Activated CD4-positive, alpha-beta T cell treated with anti-CD3 and anti-CD28 coated beads for 4 hours (primary cell): ENCODE measurements at places on chromosomes 7 and 10.

- DNase-seq = no peak
Observed at GRCh38 chr10:77214799-77215198, 422.8 kb downstream of the KCNMA1 start.

DNA sequence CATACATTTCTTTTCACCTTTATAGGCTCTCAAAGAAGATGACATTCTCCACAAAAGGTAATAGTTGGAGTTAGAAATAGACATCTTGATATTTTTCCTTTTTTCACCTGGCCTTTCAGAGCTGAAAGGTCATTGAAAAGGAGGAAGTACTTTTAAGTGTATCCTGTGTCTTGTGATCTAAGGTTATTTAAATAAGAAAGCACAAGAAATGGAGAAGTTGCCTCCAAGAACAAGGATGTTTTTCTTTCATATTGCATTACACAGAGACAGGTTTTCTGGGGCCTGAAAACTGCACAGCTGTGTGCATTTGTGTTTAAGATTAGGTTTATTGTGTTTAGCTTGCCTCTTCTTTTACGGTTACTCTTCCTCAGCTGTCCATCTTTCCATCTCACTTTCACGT is 103.4 kb upstream of the SEMA3D start:
- DNase-seq = no peak

GRCh38 chr7:106187613-106188350 is 75.7 kb upstream of the SYPL1 start:
- no peak for DNase-seq

- DNase-seq = no peak
Observed at GRCh38 chr7:24862461-24862860, 105.2 kb upstream of the GSDME start.

DNA sequence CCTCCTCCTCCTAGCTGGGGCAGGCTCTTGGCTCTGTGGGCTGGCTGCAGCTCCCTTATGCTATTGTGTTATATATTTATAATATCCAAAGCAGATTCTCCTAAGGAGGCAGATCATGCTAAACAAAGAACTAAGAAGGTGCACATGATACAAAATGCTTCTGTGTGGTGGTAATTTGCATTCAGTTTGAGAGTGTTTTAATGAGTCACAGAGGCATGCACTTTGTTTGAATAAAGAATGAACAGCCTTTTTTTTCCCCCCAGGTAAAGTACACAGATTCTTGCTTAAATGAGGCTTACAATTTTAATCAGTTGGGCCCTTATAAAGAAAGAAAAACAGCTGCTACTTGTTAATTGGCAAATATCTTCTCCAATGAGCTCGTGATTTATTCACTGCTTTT is 95.0 kb downstream of the FANK1 start:
- no peak for DNase-seq

DNA sequence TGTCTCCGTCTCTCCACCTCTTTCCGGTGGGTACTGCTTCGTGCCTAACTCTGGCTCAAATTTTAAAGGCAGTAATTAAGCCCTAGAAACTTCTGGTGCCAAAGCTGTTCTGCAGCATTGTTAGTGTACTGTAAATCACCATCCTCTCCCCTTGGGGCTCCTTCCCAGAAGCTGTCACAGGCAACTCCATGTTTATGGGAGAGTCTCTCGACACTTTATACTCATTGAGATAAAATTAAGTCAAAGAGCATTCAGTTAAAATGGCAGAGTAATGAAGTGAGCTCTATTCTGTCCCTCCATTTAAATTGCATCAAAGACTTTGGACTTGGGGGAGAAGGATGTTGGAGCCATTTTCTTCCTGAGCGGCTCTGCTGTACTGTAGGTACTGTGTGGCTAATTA is 274.8 kb downstream of the SFMBT2 start:
- DNase-seq = no peak

GRCh38 chr10:30422981-30423654 is 10.9 kb upstream of the MAP3K8 start:
- DNase-seq = no peak

DNA sequence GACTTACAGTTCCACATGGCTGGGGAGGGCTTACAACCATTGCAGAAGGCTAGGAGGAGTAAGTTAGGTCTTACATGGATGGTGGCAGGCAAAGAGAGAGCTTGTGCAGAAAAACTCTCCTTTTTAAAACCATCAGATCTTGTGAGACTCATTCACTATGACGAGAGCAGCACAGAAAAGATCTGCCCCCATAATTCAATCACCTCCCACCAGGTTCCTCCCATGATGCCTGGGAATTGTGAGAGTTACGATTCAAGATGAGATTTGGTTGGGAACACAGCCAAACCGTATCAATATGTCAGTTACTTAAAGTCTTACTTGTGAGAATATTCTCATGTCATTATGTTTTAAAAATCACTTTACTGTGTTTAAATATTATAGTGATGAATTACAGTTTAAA is 481.9 kb downstream of the ARL4A start:
- no peak for DNase-seq

DNA sequence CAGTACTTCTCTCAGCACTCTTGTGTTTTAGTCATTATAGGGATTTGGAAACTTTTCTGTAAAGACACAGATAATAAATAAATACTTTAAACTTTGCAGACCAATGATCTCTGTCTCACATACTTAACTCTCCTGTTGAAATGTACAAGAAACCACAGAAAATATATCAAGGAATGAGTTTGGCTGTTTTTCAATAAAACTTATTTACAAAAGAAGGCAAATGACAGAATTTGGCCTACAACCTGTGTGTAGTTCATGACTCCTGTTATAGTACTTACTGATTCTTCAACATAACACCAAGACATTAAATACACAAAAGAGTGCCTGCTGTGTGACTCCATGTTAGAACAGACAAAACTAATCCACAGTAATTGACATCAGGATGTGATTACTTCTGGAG is 510.0 kb upstream of the PHF14 start:
- DNase-seq = no peak

DNA sequence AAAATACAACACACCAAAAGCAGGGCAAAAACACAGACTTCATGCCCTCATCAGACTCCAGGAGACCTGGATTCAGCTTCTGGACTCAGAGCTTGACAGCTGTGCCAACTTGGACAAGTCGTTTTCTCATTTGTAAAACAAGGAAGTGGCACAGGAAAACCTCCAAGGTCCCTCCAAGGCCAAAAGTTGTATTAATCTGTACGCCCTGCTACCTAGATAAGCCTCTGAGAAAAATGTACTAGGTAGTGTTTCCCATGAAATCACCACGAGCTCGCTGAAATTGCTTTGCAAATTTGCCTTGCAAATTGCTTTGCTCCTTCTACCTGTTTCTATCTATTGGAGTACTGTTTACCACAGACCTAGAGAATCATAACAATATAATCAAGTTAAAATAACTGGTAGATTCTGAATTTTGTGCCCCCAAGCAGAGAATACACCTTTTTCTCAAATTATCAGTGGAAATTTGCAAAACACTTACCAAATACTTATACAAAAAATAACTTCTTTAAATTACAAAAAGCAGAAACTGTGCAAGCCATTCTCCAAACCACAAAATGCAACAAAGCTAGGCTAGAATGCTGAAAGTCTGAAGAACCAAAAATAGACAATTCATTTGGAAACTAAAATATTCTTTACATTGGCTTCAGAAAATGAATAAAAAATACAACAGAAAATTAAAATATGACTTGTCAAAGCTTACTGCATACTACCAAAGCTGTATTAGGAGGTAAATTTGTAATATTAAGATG is 158.1 kb upstream of the CHST15 start:
- DNase-seq = no peak

- DNase-seq = no peak
Observed at GRCh38 chr7:74302745-74303221, 13.6 kb downstream of the CLIP2 start.

DNA sequence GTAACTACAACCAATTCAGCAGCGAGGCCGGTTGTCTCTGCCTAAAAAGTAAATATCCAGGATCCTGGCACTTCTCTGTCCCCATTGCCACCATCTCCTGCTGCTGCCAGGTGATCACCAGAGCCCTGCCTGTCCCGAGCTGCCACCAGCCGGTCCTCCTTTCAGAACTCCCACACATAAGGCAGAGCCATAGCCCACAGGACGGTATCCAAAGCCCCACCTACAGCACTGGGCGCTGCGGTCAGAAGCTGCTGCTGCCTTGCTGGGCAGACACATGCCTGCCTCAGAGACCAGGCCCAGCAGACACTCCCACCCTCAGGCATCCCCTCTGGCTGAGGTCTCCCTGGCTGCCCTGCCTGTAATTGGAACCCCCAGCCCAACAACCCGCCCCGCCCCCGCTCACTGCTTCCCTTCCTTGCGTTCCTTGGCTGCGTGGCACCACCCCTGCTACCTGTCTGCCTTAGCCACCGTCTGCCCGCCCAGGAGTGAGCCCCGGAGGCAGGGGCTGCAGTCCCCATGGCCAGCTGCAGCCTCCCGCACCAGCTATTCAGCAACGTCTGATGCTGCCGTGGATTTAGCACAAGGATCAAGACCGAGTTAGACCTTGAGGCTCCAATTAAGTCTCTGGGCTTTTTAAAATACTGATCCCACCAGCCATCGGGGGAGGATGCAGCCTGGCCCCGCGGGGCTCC is 100.7 kb downstream of the CYTH3 start:
- no peak for DNase-seq

DNA sequence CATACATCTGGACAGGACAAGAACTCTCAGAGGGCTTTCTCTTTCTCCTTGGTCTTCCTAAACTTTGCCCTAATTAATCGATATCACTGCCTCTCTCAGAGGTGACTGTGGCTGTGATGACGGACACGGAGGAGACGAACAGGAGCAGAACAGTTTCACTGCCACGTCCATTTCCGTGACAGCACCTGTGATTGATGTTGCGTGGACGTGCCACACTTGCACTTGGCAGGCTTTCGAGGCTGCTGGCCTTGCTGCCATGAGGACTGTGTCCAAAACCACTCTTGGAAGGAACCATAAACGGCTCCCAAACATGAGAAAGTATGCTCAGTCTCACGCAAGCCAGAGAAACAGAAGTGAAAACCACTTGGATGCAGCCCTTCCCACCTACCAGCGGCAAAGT is 308.1 kb downstream of the DNAJB6 start:
- DNase-seq = no peak

- DNase-seq = no peak
Observed at GRCh38 chr7:31529103-31529502, 15.2 kb downstream of the ITPRID1 start.

DNA sequence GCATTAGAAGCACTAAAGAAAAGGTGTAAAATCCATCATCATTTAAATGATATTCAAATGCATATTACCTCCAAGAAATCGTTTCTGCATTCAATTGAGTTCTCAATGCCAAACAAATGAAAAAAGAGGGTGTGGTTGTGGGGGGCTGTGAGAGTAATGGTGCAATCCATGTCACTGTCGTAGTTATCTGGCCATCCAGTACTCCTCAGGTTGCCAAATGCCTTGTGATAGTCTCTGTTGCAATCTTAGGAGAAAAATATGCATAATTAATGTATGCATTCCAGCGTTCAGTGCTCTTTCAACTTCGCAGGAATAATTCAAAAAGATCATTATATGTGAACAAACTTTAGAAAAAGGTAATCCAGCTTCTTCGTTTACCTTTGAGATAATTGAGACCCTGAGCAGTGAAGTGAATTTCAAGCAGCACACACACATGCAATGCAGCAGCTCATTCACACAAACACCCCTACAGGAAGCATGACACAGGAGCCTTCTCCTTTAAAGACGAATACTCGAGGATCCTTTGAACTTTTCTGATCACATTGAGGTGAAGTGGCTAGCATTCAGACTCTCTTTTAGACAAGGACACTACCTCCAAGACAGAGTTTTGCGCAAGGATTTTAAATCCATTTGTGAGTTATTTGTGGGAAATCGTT is 73.4 kb downstream of the OR13A1 start:
- DNase-seq = no peak
